ENCODE measurements at places on chromosomes 13 and 19. TPM values are rescaled to one million over a fixed set of nuclear protein-coding genes. Genes with fewer than 3 reads are reported as not detected.

Gene TSSK6
- 2.6 TPM for total RNA-seq

Gene CEACAM3
- not detected for total RNA-seq

Gene ZNF556
- not detected for total RNA-seq

Gene VN1R4
- total RNA-seq, result not detected

Gene ZFR2
- total RNA-seq, result 18.5 TPM

Gene LAIR1
- total RNA-seq, result not detected

Gene KLK15
- total RNA-seq, result not detected

Gene KL
- total RNA-seq, result not detected

GRCh38 chr19:48540110-48540509 lies 11.9 kb upstream of the SULT2B1 start:
- DNase-seq, result no peak

DNA sequence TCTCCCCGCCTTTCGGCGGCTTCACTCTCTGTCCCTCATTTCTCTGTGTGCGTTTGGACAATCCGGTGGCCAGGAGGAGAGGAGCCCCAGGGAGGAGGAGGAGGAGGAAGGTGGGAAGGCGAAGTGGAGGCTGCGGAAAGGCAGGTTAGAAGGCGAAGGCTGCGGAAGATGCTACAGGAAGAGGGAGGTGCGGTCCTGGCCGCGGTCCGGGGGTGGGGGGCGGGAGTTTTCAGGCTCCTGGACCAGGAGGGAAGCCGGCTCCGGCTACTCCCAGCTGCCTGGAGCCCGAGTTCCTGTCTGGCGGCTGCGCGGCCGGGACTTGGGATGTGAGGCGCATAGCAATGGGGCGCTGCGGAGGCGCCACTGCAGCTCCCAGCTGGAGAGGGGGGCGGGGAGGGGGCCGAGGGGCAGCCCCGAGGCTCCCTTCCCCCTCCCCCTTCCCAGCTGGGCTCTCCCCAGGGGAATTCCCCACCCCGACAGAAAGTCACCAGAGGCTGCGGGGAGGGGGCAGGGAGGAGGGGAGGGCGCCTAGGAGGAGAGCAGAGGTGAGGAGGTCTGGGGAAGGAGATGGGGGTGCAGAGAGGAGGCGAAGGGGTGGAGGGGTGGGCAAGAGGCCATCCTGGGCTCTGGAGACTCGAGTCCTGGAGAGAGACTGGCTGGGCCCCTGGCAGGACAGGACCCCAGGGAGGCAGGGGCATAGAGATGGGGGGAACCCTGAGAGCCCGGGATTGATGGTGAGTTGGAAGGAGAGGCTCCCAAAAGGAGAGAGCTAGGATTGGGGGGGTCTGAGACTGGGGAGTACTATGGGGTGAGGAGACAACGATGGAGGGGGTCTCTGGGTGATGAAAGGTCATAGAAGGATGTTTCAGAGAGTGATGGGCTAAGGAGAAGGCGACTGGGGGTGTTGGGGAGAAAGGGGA lies 2.0 kb downstream of the LRRC4B start:
- no peak for DNase-seq

DNA sequence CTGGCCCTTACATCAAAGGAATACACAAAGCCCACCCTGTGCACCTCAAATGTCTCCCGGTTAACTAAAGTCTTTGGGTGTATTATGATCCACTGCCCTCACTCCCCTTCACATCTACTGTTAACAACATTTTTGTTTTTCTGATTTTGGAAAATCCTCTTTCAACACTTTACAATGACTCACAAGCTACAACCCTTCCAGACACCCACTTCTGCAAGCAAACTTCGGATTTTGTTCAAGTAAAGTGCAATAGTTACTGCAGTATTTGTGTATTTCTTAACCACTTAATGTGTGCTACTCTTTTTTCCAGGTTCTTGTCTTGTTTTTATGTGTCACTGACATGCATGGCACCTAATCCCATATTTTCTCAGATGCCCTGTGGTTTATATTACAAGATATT lies 101.1 kb downstream of the EDNRB start:
- DNase-seq, result no peak

GRCh38 chr13:113413898-113414282 lies 39.4 kb downstream of the ADPRHL1 start:
- DNase-seq, result no peak

DNA sequence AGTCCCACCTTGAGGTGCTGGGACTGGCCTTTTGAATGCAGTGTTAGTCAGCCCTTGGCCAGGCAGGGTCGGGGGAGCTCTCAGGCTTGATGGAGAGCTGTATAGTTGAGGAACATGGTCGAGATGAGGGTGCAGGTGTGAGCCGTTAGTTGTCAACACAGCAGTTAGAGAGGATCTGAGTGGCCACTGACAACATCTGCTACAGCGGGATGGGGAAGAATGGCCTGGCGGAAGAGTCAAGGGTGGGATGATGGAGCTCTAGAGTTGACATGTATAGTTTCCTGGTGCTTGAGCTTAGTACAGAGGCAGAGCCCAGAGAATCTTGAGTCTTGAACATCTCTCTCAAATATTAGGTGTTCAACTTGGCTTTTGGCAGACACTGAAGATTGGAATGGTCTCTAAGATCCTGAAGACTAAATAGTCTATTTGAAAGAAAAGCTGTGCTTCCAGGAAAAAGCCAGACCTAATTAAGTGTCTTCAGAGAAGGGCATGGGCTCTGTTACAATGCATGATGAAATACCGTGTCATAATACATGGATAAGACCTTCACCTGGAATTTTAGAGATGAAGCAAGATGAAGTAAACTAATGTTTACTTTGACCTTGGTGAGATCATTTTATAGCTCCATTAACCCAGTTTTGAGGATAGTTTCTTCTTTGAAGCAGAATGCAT lies 9.7 kb downstream of the PCCA start:
- no peak for DNase-seq

DNA sequence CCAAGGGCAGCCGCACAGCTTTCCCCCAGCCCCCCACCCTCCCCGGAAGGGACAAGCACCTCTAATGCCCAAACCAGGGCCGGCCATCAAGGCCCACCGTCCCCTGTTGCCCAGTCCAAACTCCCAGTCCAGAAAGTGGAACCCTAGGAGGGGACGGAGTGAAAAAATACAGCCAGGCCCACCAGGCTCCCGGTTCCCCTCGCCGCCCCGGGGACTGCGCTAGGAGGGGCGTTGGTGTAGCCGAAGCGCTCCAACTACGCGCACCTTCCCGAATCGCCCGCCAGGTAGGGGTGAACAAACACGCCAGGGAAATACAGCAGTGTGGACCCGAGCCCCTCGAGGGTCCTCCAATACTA lies 1.3 kb downstream of the KLF16 start:
- no peak for DNase-seq

DNA sequence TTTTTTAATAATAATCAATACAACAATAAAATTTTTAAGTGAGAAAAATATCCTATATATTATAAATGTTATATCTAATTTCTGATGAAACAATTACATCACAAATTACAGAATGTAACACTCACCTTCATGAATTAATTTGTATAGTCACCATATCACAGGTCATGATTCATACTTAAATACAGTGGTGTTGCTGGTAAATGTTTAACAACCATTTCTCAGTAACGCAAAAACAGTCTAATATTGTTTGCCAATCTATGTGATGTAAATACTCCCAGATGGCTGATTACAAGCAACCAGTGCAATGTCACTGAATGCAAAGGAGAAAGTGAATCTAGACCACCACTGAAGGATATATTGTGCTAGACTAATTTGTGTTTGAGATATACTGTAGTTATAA lies 97.5 kb downstream of the DIAPH3 start:
- no peak for DNase-seq

GRCh38 chr13:46383383-46383782 lies 3.7 kb downstream of the RUBCNL start:
- DNase-seq, result no peak

- no peak for DNase-seq
Observed at GRCh38 chr13:20399515-20399914, 126.1 kb downstream of the CRYL1 start.

DNA sequence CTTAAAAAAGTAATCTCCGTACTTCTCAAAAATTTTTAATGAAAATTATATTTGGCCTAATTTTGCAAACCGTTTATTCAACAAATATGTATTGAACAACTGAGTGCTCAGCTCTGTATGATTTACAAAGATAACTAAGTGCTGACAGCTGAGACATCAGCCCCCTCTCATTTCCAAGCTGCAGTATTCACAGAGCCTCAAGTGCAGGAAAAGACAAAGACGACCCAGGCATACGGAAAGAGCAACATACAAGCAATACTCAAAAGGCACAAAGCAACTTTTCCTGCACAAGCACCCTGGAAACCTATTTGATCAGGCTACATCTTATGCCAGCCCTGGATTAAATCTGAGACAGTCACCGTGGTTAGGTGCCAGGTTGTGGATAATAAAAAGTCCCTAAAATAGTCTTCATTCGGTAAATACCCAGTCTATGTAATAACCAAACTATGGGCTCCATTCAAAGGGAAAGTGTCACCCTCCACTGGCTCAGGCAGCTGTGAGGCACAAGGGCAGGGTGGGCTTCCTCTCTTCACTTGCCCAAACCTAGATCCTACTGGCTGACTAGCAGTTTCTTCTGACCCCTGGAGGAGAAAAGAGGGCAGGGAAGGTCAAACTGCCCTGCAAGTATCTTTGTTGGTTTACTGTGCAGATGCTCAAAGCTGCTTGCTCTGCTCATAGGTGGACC lies 65.5 kb downstream of the TBC1D4 start:
- DNase-seq, result peak; percentile 36

All from H9 (cell line).